H9 (cell line): ENCODE measurements at places on chromosomes 5 and 9. TPM values are rescaled to one million over a fixed set of nuclear protein-coding genes. Genes with fewer than 3 reads are reported as not detected.

The ZNF618 gene
- 13.6 and 16.3 TPM in 2 replicates for total RNA-seq

GRCh38 chr5:176535664-176536131 lies 1.5 kb downstream of the RNF44 start:
- no peaks in the 10 kb centered on the region for H3K27me3 ChIP-seq
- peaks cover 5% of the 10 kb centered on the region; the same call in 1 of the 2 replicates for H3K4me1 ChIP-seq
- H3K27ac ChIP-seq = no peak overlapping the region
- H3K4me3 ChIP-seq = peak overlapping the region; percentile 99
- H3K36me3 ChIP-seq = peaks cover 44% of the 10 kb centered on the region

The EGFLAM gene
- total RNA-seq = 0.33 TPM in 2 replicates

The LRRTM2 gene
- total RNA-seq = not detected in 2 replicates

GRCh38 chr9:89619424-89620138 lies 14.8 kb downstream of the GADD45G start:
- DNase-seq = no peak
- H3K27me3 ChIP-seq = no peaks in the 10 kb centered on the region
- no peaks in the 10 kb centered on the region for H3K36me3 ChIP-seq

DNA sequence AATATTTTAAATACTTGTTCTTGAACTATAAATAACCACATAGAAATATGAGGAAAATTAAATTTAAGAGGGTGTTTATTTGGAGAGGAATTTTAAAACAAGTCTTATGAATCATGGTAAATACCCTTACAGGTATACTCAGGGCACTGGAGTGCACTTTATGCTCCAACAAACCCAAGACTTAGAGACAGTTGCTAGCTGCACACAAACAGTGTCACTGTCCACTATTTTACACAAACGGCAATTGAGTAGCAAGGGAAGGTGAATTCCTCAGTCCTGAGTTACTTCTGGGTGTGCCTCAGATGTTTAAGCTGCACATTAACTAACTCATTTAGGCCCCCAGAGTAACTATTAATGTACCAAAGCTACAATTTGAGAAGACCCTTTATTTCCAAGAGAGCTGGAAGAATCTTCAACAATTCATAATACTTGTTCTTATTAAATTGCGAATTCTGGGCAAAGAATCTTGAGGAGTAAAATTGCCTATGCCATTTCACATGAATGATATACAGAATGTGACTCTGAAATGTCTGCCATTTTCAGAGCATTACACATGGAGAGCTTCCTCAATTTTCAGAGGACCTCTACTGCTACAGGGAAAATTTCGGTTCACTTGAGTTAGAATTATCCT lies 371.2 kb downstream of the PDE4D start:
- no peaks in the 10 kb centered on the region for H3K27me3 ChIP-seq
- H3K4me3 ChIP-seq = no peak overlapping the region
- no peak for DNase-seq
- H3K36me3 ChIP-seq = peaks cover 8% of the 10 kb centered on the region

GRCh38 chr9:110933350-110934001 lies 104.8 kb downstream of the LPAR1 start:
- H3K4me3 ChIP-seq = no peak overlapping the region
- no peak for DNase-seq
- H3K27ac ChIP-seq = no peak overlapping the region
- H3K27me3 ChIP-seq = no peaks in the 10 kb centered on the region
- H3K4me1 ChIP-seq = no peaks in the 10 kb centered on the region

DNA sequence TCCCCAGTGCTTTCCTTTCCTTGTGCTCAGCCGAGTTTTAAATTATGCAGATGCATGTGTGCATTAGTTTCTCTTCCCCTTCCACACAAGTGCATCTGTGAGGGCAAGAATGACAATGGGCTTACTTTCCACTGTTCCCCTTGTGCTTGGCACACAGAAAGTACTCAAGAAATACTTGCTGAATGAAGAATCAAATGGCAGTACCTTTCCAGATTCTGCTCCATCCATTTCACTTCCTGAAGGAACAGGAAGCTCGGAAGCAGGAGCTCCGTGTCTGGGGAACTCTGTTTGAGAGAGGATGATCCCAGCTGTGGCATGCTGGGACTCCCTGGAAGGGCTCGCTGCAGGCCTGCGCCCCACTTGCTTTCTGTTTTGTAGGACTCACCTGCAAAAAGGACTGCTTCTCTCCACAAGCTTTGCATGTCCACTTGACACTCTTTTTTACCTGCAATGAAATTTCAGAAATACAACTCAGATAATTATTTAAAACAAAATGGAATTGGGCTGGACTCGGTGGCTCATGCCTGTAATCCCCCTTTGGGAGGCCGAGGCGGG lies 5.5 kb downstream of the MRNIP start:
- peaks cover 29% of the 10 kb centered on the region for H3K36me3 ChIP-seq
- H3K4me1 ChIP-seq = no peaks in the 10 kb centered on the region
- H3K27ac ChIP-seq = no peak overlapping the region
- DNase-seq = no peak
- H3K4me3 ChIP-seq = no peak overlapping the region; the same call in 2 of the 3 replicates

GRCh38 chr5:3049261-3049660 lies 297.8 kb upstream of the IRX2 start:
- H3K4me1 ChIP-seq = no peaks in the 10 kb centered on the region
- no peak for DNase-seq
- no peak overlapping the region for H3K4me3 ChIP-seq

DNA sequence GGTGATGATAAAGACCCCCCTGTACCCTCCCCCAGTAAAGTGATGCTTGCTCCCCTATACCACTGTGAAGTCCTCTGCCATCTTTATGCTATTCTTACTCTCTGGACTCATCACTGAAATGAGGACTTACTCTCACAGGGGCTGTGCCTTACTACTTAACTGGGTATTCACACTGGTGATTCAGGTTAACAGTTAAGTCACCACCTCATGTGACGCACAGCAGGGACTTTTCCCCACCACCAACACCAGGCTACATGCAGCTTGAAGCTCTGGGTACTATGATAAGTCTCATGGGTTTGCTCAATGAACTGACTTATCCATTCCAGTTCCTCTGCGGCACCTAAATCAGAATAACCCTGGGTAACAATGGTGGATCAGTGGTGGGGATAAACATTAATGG lies 163.7 kb downstream of the ELAVL2 start:
- H3K36me3 ChIP-seq = peaks cover 40% of the 10 kb centered on the region
- no peak for DNase-seq
- H3K4me3 ChIP-seq = no peak overlapping the region
- no peaks in the 10 kb centered on the region for H3K27me3 ChIP-seq
